A673 (cell line): ENCODE measurements at places on chromosomes 16 and 17. TPM values are rescaled to one million over a fixed set of nuclear protein-coding genes. Genes with fewer than 3 reads are reported as not detected.
A peak's percentile ranks its signal among the peaks of the same experiment; 100 is the strongest.

Gene GAS7
- total RNA-seq: 2.3 and 2.8 TPM in 2 replicates

DNA sequence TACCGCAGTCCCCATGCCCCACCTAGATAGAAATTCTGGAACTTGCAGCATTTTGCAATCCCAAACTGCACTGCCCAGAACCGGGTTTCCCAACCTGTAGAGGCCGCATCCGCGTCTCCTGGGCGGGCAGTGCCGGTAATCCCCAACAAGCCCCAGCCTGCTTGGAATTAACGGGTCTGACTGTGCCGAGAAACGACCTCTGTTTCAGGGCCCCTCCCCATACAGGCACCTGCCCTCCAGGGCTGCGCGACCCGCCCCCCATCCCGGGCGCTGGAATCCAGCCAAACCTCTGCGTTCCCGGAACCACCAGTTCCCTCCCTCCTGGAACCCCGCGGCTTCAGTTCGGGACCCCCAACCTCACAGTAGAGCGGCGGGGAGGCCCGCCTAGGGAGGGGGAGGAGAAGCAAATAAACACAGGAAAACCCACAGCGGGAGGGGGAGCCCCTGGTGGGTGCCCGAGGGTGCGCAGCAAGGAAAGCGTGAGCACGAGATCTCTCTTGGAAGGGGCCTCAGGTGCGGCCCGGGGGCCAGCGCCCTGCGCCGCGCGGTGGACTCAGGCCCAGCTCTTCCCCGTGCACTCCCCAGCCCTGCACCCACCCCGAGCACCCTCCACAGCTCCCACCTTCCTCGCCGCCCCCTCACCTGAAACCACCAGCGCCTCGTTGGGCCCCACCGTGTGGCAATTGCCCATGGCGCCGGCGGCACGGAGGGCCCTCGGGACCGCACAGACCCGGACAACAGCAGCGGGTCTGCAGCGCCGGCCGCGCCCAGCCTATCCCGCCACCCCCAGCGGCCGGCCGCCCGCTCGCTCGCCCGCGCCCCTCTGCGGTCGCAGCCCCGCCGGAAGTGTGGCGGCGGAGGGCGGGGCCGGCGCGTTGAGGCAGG, at the start of gene FLOT2:
Gene FLOT2, minus strand, starts transcription at position 850 of the 885 bp plus-strand sequence. Its CDS starts 159 bp downstream, at position 691.
- peak; percentile 75 for DNase-seq

DNA sequence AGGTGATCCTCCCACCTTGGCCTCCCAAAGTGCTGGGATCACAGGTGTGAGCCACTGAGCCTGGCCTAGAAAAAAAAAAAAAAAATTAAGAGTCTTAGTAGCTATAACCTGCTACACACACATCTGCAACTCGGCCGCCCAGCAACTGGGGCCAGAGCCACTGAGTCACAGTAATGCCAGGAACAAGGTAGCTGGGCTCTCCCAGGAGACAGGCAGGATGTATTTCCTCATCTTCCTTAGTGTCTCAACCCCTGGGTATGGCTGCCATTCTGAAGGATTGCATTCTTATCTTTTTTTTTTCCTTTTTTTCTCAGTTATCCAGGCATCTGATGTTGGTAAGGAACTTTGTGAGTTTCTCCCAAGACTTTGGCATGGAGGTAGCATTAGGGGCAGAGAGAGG, 7.1 kb upstream of the PSMD3 start:
- no peak for DNase-seq

DNA sequence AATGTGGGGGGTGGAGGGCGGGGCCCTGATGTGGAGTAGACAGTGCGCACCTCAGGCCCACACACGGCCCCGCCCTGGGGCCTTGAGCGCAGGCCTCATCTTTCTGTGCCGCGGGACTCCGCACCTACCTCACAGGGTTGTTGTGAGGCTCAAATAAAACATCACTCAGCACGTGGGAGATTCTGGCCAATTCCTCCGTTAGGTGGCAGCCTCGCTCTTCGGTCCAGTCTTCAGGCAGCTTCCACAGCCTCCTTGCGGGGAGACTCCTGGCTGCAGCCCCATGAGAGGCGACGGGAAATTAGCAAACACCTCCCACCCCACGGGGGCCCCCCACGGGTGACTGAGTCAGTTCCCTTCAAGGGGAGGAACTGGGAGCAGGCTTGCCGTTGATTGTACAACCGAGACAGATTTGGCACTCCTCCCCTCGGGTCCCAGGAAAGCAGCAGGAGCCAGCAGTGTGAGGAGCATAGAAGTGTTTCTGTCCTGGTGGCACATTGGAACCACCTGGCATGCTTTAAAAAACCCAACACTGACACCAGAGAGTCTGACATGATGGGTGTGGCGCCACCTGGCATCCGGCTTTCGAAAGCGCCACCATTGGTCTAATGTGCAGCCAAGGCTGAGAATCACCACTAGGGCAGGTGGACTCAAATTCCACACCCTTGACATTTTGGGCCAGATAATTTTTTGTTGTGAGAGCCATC, 7.6 kb downstream of the MRM1 start:
- DNase-seq: peak; percentile 32

- DNase-seq: peak; percentile 37
These were observed 646 bp downstream of the RABEP1 start for GRCh38 chr17:5282642-5283217.

- DNase-seq: no peak
These were observed 92.7 kb upstream of the CLEC18A start for GRCh38 chr16:69858191-69859104.

GRCh38 chr17:43767053-43767712, 8.6 kb upstream of the SOST start:
- no peak for DNase-seq

- DNase-seq: no peak
These were observed 45.0 kb downstream of the SOST start for GRCh38 chr17:43713494-43714162.

DNA sequence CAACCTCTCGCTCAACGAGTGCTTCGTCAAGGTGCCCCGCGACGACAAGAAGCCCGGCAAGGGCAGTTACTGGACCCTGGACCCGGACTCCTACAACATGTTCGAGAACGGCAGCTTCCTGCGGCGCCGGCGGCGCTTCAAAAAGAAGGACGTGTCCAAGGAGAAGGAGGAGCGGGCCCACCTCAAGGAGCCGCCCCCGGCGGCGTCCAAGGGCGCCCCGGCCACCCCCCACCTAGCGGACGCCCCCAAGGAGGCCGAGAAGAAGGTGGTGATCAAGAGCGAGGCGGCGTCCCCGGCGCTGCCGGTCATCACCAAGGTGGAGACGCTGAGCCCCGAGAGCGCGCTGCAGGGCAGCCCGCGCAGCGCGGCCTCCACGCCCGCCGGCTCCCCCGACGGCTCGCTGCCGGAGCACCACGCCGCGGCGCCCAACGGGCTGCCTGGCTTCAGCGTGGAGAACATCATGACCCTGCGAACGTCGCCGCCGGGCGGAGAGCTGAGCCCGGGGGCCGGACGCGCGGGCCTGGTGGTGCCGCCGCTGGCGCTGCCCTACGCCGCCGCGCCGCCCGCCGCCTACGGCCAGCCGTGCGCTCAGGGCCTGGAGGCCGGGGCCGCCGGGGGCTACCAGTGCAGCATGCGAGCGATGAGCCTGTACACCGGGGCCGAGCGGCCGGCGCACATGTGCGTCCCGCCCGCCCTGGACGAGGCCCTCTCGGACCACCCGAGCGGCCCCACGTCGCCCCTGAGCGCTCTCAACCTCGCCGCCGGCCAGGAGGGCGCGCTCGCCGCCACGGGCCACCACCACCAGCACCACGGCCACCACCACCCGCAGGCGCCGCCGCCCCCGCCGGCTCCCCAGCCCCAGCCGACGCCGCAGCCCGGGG, 1.3 kb downstream of the FOXC2 start:
- DNase-seq: peak; percentile 6

DNA sequence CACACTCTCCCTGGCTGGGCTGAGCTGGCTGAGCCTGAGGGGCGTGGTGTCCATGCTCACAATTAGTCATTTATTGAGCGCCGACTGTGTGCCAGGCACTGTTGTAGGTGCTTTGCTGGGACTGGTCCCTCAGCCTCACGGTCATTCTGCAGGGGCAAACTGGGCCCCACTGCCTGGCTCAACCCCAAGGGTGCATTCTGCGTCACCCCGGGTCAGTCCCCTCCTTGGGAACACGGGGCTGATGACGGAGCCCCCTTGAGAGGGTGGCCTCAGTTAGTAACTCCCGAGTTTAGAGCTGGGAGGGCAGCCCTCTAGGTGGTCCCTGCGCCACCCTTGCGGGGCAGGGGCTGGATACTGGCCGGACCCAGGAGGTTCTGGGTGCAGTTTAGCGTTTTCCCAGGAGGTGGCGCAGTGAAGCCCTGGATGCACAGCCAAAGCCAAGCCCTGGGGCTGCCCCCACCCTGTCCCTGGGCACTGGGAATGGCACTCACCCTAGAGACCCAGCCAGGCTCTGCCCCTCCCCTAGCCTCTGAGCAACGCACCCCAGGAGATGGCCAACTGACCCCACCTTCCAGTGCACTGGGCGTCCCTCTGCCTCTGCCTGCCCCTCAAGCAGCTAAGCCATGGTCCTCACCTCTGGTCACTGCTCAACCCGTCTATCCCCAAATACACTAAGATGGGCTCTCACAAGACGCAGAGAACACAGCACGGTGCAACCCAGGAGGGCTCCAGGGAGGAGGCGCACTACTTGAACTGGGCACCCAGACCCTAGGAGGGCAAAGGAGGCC, 243.2 kb upstream of the GSE1 start:
- DNase-seq: peak; percentile 54

- DNase-seq: no peak
These were observed 159.8 kb downstream of the COPRS start for GRCh38 chr17:31699281-31699680.

DNA sequence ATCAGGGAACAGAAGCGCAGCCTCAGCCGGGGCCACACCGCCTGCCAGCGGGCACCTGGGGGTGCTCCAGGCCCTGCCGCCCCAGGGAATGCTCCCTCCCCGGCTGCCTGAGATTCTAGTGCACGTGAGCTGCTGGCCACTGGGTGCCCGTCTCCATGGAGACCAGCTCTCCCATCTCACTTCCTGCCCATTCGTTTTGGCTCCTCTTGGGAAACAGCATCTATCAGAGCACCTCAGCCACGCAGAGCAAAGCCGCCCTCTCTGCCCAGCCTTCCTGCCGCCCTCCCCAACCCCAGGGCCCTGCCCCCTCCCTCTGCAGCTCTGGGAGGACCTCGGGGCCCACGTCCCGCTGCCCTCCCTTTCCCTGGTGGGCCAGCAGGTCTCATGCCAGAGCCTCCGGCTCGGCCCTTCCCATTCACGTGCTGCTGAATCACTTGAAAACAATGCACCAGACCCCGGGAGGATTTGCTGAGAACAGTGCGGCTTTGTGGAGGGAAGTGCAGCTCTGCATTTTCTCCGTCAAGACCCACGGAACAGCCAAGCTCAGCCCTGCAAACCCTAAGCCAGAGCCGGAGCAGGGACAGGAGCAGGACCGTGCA, 19.4 kb downstream of the CEP295NL start:
- peak; percentile 40 for DNase-seq

DNA sequence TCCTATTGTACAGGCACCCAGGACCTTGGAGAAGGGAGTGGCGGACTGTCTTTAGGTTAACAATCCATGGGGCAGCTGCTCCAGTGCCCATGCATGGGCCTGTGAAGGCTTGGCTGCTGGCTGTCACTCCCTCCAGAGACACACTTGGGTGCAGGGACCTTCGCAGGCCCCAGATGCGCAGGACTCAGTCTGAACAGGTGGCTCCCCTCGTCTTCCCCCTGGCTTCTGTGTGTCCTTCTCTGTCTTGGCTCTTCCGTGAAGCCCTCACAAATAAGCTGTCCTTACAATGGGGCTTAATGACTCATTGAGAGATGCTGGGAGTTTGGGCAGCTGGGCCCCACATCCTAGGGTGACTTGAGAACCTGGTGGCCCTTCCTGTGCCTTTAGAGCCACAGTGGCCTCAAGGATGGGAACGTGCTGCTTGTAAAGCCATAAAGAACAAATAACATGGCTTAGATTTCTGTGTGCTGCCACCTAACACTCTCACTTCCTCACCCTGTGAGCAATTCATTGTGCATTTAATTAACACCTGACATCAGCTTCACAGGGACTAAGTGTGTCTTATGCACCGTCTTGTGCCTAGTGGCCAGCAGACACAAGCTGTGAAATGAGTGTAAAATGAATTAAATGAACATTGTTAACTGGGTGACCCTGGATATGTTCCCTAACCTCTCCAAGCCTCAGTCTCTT, 340.7 kb downstream of the SNX29 start:
- no peak for DNase-seq

DNA sequence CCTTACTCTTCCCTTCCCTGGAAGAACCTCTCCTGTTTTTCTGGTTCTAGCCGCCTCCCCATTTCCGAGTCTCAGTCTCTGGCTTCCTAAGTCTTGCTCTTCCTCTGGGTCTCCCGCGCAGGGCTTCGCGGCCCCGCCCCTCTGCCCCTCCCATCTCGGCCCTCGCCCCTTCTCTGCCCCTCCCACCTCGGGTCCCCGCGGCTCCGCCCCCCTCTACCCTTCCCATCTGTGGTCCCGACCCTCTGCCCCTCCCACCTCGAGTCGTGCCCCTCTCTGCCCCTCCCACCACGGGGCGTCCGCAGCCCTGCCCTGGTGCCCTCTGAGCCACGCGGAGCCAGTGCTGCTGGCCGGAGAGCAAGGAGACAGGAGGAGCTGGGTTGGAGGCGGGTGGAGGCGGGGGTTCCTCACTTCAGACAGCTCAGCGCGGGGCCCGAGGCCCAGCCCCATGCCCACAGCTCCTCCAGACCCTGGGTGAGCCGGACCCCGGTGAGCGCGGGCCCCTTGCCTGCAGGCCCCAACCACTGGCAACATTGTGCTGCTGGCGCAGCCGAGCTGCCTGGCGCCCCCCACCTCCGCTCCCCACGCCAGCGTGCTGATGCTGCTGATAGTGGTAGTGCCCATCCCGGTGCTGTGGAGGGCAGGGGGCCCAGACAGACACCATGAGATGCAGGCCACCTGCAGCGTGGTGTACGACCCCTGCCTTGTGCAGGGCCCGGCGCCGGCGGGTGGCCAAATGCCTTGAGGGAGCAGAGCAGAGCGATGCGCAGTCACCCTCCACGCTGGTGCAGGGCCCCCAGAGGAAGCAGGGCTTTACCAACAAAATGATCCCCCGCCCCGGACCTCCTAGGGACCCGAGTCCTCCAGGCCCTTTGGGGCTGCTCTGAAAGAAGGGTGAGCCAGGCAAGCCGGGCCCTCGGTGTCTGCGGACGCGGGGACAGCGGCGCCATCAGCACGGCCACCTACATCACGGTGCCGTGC, 2115.3 kb downstream of the TP53TG3F start:
- DNase-seq: no peak

Gene YWHAE
- total RNA-seq: 1,404 and 1,447 TPM in 2 replicates
